Progenitor cell of endocrine pancreas (in vitro differentiated cells): ENCODE measurements at places on chromosomes 2 and 18.

- no peaks in the 10 kb centered on the region for H3K27me3 ChIP-seq
- no peak overlapping the region for H3K27ac ChIP-seq
- no peak for DNase-seq
- H3K4me3 ChIP-seq, result no peak overlapping the region
These were observed 22.8 kb upstream of the SCN7A start for GRCh38 chr2:166516712-166517303.

- peaks cover 55% of the 10 kb centered on the region for H3K27me3 ChIP-seq
- peak within 1 kb of the TSS; percentile 53 for H3K4me3 ChIP-seq
- peaks cover 52% of the 10 kb centered on the region for H3K4me1 ChIP-seq
- peak within 1 kb of the TSS; percentile 71 for H3K27ac ChIP-seq
- no peak for DNase-seq
- H3K36me3 ChIP-seq, result no peaks in the 10 kb centered on the region
These were observed at the start of gene ASIC4 for GRCh38 chr2:219514196-219514761. Gene ASIC4, plus strand, starts transcription at chr2:219514482. Its CDS starts 243 bp downstream, at chr2:219514725.

DNA sequence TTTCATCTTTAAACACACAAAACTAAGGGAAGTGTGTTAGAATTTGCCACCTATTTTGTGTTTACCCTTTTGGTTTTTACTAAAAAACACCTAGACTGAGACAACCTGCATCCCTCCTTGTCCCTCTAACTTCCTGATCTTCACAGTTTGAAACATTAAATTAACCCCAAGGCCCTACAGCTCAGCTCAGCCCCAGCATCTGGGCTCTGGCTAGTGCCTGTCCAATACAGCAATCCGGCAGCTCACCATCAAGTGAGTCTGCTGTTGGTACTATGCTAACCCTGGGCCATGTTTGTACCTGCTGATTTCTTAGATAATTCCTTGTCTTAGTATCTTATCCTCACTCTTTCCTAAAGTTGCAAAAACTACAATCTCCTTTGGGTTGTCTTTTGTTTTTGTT, 162.4 kb downstream of the DSEL start:
- H3K4me1 ChIP-seq, result no peaks in the 10 kb centered on the region
- no peak overlapping the region for H3K4me3 ChIP-seq
- no peak overlapping the region for H3K27ac ChIP-seq
- H3K36me3 ChIP-seq, result peaks cover 1% of the 10 kb centered on the region
- no peaks in the 10 kb centered on the region for H3K27me3 ChIP-seq

DNA sequence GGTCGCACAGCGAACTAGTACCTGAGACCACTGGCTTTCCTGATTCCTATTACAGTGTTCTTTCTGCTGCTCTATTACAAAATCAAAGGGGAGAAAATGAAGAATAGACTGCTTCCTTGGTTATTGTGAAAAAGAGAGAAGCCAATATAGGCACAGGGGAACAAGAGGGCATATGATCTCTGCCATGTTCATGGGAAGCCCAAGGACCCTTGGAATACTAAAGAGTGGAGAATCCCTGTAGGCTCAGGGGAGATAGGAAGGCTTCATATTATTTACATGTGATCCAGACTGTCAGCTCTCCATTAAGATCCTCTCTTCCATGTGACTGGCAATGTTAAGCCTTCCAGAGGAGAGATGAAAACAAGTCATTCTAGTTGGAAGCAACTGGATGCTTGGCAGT, 135.7 kb upstream of the MYCN start:
- H3K27ac ChIP-seq, result no peak overlapping the region
- DNase-seq, result no peak
- peaks cover 21% of the 10 kb centered on the region for H3K27me3 ChIP-seq
- peaks cover 9% of the 10 kb centered on the region for H3K4me1 ChIP-seq

- no peak overlapping the region for H3K4me3 ChIP-seq
- H3K27ac ChIP-seq, result peak overlapping the region; percentile 72
These were observed 56.0 kb downstream of the ATIC start for GRCh38 chr2:215367662-215368492.

GRCh38 chr2:233385489-233386044, 31.3 kb downstream of the DGKD start:
- DNase-seq, result no peak
- H3K27me3 ChIP-seq, result no peaks in the 10 kb centered on the region
- H3K4me1 ChIP-seq, result peaks cover 8% of the 10 kb centered on the region
- no peak overlapping the region for H3K4me3 ChIP-seq

- no peaks in the 10 kb centered on the region for H3K4me1 ChIP-seq
- DNase-seq, result no peak
- H3K4me3 ChIP-seq, result no peak overlapping the region
- H3K27me3 ChIP-seq, result no peaks in the 10 kb centered on the region
- no peak overlapping the region for H3K27ac ChIP-seq
These were observed 24.3 kb downstream of the TMEM237 start for GRCh38 chr2:201618744-201619662.

GRCh38 chr2:69940691-69941090, 20.7 kb downstream of the ASPRV1 start:
- no peak for DNase-seq
- no peaks in the 10 kb centered on the region for H3K27me3 ChIP-seq
- no peak overlapping the region for H3K27ac ChIP-seq
- peaks cover 9% of the 10 kb centered on the region for H3K4me1 ChIP-seq
- no peak overlapping the region for H3K4me3 ChIP-seq

DNA sequence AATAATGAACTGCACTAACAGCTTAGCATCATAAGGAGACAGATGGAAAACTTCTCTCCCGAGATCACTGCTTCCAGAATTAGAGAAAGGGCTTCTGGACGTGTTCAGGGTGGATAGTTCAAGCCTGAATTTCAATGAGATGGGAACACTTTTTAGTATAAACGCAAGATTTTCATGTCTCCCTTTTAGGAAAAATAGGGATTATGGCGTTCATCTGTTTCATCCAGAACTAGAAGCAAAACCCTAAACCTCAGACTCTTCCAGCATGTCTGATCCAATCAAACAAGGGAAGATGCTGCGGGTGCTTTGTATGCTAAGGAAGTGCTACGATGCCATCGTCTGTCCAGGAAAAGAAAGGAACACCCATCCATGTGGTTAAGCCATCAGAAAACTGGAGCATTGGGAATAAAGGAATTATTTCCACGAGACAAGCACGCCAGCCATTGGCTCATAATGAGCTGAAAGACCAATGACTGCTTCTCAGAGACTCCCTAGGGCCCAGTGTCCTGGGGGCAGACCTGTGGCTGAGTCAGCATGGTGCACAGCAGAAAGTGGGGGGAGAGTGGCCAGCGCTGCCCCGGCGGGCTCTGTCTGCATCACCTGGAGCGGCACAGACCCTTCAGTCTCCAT, 65.9 kb upstream of the AFF3 start:
- no peak overlapping the region for H3K4me3 ChIP-seq
- no peaks in the 10 kb centered on the region for H3K36me3 ChIP-seq
- no peaks in the 10 kb centered on the region for H3K4me1 ChIP-seq
- H3K27ac ChIP-seq, result no peak overlapping the region
- peaks cover 12% of the 10 kb centered on the region for H3K27me3 ChIP-seq

DNA sequence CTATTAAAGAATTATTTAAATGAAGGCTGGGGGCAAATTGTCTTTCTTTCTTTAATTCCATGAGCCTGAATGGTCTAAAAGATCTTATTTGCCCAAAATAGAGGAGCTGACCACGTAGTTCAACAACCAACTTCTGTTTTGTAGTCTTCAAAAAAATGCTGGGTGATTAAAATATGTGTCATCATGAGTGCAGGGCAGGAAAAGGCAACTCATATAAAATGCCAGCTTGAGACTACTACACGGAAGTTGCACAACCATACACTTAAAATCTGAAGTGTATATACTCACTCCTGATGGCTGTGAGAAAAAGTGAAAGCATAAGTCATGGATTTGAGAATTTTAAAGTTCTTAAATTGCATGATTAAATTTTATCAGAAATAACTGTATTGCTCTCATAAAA, 210.9 kb downstream of the DYM start:
- H3K36me3 ChIP-seq, result peaks cover 20% of the 10 kb centered on the region
- no peaks in the 10 kb centered on the region for H3K27me3 ChIP-seq
- DNase-seq, result no peak
- no peak overlapping the region for H3K27ac ChIP-seq
- H3K4me1 ChIP-seq, result no peaks in the 10 kb centered on the region
- no peak overlapping the region for H3K4me3 ChIP-seq

GRCh38 chr18:79068341-79068936, 755 bp upstream of the ATP9B start:
- H3K27ac ChIP-seq, result peak overlapping the region; percentile 87
- peaks cover 18% of the 10 kb centered on the region for H3K36me3 ChIP-seq
- DNase-seq, result no peak
- peaks cover 9% of the 10 kb centered on the region for H3K4me1 ChIP-seq

GRCh38 chr2:195451160-195451559, 205.9 kb upstream of the SLC39A10 start:
- H3K27me3 ChIP-seq, result no peaks in the 10 kb centered on the region
- no peak for DNase-seq
- H3K4me1 ChIP-seq, result no peaks in the 10 kb centered on the region

- H3K4me3 ChIP-seq, result no peak overlapping the region
- no peaks in the 10 kb centered on the region for H3K36me3 ChIP-seq
- DNase-seq, result no peak
- H3K4me1 ChIP-seq, result peaks cover 56% of the 10 kb centered on the region
These were observed 105.9 kb upstream of the ID2 start for GRCh38 chr2:8575834-8576423.

DNA sequence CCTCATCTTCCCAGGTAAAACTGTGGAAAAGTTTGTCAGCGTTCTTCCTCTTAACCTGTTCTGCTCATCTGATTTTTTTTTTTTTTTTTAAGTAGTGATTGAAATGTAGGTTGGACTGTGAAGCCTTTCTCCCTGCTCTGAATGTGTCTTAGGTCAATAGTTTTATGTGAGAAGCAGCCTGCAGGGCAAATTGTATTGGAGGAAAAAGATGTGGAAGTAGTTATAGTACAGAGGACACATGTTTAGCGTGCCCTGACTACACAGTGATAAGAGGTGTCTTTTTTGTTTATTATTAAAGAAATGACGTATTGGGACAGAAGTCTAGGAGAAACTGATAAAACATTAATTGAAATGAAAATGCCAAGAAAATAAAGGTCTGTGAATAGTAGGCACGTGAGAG, 1.5 kb downstream of the MTA3 start:
- H3K4me1 ChIP-seq, result peaks cover 13% of the 10 kb centered on the region
- peak overlapping the region; percentile 84 for H3K27ac ChIP-seq
- H3K36me3 ChIP-seq, result peaks cover 11% of the 10 kb centered on the region
- H3K27me3 ChIP-seq, result no peaks in the 10 kb centered on the region
- peak overlapping the region; percentile 84 for H3K4me3 ChIP-seq
- no peak for DNase-seq

DNA sequence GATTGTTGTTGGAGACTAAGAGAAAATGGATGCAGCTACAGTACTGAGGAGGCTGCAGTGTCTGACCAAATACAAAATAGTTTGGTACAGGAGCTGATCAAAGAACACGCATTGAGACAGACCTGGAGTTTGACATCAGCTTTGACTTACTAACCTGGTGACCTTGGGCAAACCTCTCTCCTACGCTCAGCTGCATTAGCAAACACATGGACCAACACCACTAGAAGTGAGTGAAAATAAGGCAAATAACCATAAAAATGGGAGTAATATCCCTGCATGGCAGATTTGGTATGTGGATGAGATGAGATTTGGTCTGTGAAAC, 126.5 kb downstream of the LPIN1 start:
- H3K27ac ChIP-seq, result no peak overlapping the region
- peaks cover 26% of the 10 kb centered on the region for H3K4me1 ChIP-seq
- no peaks in the 10 kb centered on the region for H3K36me3 ChIP-seq
- H3K4me3 ChIP-seq, result no peak overlapping the region
- peaks cover 3% of the 10 kb centered on the region for H3K27me3 ChIP-seq
- no peak for DNase-seq

DNA sequence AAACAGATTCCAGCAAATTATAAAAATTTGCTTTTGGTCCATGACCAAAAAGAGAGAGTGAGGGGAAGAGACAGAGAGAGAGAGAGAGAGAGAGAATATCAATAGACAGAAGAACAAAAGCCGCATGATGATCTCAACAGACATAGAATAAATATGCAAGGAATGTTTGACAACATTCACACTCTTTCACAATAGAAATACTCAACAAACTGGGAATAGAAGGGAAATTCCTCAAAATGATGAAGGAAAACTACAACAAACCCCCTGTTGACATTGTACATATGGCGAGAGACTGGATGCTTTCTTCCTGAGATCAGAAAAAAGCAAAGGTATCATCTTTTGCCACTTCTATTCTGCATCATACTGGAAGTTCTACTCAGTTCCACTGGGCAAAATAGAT, 309.7 kb downstream of the RAD51AP2 start:
- no peaks in the 10 kb centered on the region for H3K27me3 ChIP-seq
- no peak for DNase-seq
- H3K4me3 ChIP-seq, result no peak overlapping the region
- H3K4me1 ChIP-seq, result no peaks in the 10 kb centered on the region

GRCh38 chr2:66565291-66565690, 130.4 kb downstream of the MEIS1 start:
- H3K4me1 ChIP-seq, result peaks cover 76% of the 10 kb centered on the region
- no peaks in the 10 kb centered on the region for H3K27me3 ChIP-seq
- H3K36me3 ChIP-seq, result peaks cover 34% of the 10 kb centered on the region
- no peak overlapping the region for H3K27ac ChIP-seq
- DNase-seq, result no peak
- no peak overlapping the region for H3K4me3 ChIP-seq

DNA sequence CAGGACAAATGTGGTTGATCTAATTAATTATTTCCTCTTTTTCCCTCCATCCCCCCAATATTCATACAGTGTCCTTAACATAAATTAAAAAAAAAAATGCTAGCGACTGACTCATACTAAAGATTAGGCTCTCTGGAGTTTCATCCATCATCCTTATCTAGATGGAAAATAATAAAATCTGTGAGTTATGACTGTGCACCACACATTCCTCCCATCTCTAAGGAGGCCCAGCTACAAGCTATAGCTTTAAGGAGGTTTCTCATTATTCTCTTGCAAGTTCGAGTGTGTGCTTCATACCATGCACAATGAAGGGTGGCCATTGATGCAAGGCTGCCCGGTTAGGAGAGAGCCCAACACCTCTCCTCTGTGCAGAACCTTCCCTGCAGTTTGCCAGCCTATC, 77.3 kb downstream of the XDH start:
- H3K36me3 ChIP-seq, result peaks cover 4% of the 10 kb centered on the region
- peaks cover 9% of the 10 kb centered on the region for H3K27me3 ChIP-seq
- no peak overlapping the region for H3K4me3 ChIP-seq
- no peaks in the 10 kb centered on the region for H3K4me1 ChIP-seq
- no peak for DNase-seq

GRCh38 chr2:201950606-201951005, 83.0 kb upstream of the FZD7 start:
- H3K4me1 ChIP-seq, result peaks cover 15% of the 10 kb centered on the region
- peaks cover 17% of the 10 kb centered on the region for H3K27me3 ChIP-seq
- DNase-seq, result no peak
- no peak overlapping the region for H3K27ac ChIP-seq
- no peak overlapping the region for H3K4me3 ChIP-seq

DNA sequence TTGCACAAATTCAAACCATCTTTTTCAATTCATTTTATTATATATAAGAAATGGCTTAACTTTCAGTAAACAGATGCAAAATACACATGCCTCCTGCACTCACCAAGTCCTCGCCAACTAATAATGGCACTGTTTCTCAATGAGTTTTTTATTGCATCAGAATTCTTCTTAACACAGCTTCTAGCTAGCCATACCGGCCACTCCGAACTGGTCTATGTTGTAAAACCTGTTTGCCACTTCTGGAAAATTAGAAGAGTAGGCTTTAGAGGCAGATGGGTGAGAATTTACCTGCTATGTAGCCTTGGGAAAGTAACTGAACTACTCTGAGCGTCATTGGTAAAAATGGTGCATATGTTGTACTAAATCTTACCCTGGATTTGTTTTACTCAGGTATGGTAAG, 100.6 kb upstream of the LHCGR start:
- DNase-seq, result no peak
- no peak overlapping the region for H3K4me3 ChIP-seq
- no peaks in the 10 kb centered on the region for H3K36me3 ChIP-seq
- no peak overlapping the region for H3K27ac ChIP-seq
- no peaks in the 10 kb centered on the region for H3K4me1 ChIP-seq

GRCh38 chr2:1642066-1642861, 102.1 kb downstream of the PXDN start:
- H3K27ac ChIP-seq, result peak overlapping the region; percentile 90
- H3K4me3 ChIP-seq, result no peak overlapping the region
